Stimulated activated CD8-positive, alpha-beta memory T cell treated with anti-CD3 and anti-CD28 coated beads, Interleukin-4, amount 100 ng/mL, for 48 hours (primary cell): ENCODE measurements at places on chromosomes 13 and 19.

DNA sequence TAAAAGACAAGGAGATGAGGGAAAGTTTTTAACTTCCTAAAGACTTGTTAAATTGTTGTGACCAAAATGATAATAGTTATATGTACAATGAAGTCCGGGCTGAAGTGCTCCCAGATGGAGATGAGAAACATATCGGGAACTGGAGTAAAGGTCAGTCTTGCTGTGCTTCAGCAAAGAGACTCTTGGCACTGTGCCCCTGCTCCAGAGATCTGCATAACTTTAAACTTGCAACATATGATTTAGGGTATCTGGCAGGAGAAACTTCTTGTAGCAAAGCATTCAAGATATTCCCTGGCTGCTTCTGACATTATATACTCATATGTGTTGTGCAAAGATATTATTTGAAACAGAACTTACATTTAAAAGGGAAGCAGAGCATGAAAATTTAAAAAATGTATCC, 786.6 kb upstream of the SLITRK6 start:
- DNase-seq = no peak

DNA sequence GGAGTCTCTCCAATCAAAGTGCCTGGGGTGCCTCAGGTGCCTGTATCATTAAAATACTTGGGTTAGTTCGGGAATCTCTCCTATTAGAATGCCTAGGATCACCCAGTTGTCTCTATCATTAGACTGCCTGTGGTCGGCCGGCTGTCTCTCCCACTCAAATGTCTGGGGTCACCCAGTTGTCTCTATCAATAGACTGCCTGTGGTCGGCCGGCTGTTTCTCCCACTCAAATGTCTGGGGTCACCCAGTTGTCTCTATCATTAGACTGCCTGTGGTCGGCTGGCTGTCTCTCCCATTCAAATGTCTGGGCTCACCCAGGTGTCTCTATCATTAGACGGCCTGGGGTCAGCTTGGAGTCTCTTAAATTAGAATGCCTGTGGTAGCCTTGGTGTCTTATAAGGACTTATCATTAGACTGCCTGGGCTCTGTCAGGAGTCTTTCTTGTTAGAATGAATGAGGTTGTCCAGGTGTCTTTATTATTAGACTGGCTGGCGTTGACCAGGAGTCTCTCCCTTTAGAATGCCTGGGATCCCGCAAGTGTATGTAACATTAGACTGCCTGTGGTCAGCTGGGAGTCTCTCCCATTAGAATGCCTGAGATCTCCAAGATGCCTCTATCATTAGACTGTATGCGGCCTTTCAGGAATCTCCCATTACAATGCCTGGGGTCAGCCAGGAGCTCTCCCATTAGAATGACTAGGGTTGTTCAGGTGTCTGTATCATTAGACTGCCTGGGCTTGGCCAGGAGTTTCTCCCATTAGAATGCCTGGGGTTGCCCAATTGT, 1555.5 kb downstream of the UQCRFS1 start:
- DNase-seq = no peak

DNA sequence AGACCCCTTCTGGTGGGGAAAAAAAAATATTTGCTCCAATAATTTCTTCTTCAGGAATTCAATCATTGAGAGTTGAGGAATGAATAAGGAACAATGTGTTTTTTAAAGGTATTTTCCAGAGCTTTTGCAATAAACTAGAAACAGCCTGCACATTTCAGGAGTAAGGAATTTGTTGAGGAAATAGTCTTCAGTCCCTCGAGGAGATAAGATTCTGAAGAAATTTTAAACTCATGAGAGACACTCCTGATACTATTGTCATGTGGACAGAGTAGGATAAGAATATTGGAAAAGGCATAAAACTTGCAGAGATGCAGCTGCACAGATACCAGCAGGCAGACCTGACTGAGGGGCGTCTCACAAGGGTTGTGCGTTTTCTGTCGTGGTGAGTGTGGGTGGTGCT, 36.6 kb downstream of the COMP start:
- DNase-seq = no peak

GRCh38 chr13:34310539-34310938, 492.6 kb downstream of the RFC3 start:
- no peak for DNase-seq

DNA sequence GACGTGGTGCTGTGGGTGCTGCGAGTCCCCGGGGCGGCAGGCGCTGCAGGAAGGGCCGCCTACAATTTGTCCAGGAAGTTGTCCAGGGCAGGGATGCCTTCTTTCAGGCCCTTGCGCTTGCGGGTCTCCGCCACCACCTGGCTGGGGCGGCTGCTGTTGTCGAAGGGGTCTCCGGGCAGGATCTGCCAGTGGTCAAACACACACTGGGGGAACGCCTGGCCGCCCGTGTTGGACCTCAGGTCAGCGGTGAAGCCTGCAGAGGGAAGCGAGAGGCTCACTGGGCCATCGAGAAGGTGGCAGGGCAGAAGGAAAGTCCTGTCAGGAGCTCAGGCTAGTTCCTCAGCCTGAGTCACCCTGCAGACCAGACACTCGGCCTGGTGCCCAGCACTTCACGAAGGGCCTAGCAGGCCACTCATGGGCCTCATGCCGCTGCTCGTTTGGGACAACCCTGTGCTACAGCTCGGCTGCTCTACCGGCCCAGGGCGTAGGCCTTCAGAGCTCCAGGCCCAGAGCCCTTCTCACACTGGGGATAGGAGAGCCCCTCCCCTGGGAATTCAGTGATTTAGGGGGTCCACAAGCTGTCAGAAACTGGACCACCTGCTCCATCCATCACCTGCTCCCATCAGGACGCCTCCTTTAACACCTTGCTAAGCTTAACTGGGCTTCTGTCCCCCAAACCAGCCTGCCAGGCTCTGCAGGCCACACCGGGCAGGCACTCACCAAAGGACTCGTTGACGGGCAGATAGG, 5.8 kb upstream of the DAPK3 start:
- peak; percentile 54 for DNase-seq

DNA sequence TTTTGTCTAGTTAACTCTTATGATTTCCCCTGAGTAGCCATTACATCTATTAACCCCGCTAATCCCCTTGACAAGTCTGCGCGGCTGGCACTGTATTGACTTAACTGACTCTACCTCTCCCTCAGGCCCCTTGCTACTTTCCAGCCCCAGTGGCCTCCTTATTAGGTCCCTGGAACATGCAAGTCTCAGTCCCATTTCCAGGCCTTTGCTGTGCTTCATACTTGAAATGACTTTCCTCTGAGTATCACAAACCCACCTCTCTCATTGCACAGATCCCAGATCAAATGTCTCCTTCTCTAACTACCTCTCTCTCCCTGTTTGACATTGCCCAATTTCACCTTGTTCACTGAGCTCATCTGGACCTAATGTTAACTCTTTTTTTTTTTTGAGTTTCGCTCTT, 13.2 kb downstream of the SPACA6 start:
- no peak for DNase-seq

DNA sequence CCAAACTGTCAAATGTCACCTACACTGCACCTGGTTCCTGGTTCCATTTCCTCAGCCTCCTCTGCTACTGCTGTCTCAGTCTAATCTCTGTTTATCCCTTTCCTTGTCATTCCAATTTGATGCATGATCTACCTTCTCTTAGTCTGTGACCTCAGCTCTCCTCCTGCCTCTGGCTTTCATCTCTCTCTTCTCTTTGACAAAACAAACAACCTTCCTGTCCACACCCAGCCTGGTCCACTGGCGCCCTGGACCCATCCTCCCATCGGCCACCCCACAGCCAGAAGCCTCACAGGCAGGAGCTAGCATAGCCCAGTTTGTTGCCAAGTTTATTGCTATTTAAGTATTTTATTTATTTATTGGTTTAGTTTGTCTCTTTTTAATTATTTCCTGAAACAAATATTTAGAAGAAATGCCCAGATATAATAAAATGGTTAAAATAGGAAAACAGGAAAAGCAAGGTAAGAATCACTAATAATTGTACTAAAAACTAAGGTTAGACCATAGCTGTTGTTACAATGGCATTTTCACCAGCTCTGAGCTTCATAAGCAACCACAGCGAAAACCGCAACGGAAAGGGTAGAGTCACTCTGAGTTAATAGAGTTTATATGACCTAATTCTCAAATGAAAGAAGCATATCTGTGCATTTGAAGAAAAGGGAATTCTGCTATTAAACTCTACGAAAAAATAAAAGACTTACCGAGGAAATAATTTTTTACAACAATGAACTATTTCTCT, 68.6 kb downstream of the EFNB2 start:
- DNase-seq = no peak

DNA sequence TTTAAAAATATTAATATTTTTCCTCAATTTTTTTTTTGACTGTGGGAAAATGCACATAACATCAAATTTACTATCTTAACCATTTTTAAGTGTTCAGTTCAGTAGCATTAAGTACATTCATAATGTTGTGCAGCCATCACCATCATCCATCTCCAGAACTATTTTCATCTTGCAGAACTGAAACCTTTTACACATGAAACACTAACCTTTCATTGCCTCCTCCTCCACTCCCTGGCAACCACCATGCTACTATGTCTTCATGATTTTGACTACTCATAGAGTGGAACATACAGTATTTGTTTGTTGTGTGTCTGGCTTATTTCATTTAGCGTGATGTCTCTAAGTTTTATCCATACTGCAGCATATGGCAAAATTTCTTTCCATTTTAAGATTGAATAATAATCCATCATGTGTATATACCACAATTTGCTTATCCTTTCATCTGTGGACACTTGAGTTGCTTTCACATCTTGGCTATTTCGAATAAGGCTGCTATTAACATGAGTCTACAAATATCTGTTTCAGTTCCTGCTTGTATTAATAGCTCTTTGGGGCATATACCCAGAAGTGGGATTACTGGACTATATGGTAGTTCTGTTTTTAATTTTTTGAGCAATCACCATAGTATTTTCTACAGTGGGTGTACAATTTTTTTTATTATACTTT, 376.4 kb downstream of the MTUS2 start:
- DNase-seq = no peak

GRCh38 chr13:68713394-68713793, 1394.2 kb upstream of the ATXN8OS start:
- DNase-seq = no peak

GRCh38 chr13:30305456-30305970, 1.8 kb downstream of the KATNAL1 start:
- no peak for DNase-seq

DNA sequence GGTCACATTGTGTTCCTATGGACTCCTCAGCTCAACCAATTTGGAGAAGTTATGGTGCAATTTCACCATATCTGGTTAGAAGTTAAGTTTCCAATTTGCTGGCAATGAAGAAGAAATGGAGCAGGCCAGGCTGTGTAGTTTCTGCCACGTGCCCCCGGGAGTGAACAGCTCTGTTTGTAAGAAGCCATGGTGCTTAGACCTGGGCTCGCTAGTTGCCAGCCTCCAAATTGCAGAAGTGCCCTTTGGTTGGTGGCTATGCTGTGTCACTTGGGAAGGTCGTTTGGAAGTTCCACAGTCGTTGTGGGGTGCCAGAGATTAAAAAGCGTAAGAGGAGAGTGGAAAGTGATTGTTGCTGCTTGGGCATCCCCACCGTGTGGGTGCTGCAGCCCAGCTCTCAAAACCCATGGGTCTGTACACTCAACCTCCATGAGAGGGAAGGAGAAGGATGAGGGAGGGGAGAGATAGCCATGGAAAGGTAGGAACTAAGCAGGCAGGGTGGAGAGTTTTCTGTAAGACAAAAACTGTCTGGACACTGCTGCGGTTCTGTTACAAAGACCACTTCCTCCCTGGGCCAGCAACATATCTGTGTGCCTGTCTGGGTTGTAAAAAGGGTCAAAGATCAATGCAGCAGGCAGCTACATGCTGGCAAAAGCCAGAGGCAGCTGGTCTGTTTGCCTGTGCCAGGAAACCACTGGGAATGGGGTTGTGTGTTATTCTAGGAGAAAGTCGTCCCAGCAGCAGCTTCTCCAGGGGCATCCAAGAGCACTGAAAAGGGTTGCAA, 10.8 kb downstream of the ALOX5AP start:
- no peak for DNase-seq

DNA sequence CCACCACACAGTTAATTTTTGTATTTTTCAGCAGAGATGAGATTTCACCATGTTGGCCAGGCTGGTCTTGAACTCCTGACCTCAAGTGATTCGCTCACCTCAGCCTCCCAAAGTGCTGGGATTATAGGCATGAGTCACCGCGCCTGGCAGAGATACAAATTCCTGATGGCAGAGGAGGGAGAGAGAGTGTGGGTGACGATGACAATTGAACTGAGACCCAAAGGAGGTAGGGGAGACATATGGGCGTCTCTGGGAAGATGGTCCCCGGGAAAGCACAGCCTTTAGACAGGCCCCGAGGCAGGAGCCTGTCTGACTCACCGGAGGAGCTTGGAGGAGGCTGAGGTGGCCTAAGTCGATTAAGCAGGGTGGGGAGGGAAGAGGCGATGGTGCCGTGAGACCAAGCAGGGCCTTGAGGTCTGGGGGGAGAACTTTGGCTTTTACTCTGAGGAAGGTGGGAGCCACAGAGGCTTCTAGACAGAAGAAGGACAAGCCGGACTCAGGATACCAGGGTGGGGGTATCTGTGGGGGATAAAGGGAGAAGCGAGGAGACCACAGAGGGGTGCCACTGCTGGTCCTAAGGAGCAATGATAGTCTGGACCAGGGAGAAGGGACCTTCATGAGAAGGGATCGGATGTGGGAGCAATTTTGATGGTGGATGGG, 38.2 kb downstream of the ARRDC2 start:
- DNase-seq = peak; percentile 59

DNA sequence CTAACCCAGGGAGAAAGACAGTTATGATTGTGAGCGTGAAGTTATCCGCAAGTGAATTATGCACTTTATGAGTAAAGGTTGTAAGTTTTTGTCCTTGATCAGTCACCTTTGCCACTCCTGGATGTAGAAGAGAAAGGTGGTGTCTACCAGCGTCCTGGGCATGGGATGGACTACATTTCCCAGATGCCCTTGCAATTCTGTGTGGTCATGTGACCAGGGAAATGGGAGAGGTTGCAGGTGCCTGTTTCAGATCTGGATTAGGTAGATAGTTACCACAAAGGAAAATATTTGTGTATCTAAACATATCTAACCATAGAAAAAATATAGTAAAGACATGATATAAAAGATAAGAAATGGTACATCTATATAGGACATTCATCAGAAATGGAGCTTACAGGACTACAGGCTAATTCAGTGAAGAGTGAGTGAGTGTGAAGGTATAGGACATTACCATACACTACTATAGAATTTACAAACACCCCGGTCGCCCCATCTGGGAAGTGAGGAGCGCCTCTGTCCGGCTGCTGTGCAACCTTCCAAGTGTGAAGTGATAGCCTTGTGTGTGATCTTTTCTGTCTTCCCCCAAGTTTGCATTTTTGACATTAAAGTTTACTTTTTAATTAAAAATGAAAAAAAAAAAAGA, 51.6 kb upstream of the CACNA1A start:
- DNase-seq = no peak

DNA sequence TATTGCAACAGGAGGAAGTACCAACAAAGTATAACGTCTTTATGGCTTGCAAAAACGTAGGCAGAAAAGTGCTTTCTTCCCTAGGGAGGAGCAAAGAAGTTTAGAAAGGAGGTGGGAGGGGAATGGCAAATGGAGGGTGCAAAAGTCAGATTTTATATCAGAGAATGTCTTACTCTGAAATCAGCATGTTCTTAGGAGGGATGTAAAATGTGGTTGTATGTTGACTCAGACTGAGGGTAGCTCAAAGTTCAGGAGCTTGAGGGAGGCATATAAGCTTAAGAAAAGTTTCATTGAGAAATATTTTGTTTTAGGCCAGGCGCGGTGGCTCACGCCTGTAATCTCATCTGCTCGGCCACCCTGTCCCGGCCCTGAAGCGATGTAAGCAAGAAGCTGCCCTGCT, 1.7 kb downstream of the ZNF90 start:
- DNase-seq = no peak
